Adrenal gland (tissue), 19 donors: ENCODE measurements at places on chromosomes 5 and 9. TPM values are rescaled to one million over a fixed set of nuclear protein-coding genes. Genes with fewer than 3 reads are reported as not detected.

GRCh38 chr5:93349613-93350012, 231.4 kb downstream of the NR2F1-AS1 start:
- H3K36me3 ChIP-seq, result no peaks in the 10 kb centered on the region
- H3K27me3 ChIP-seq, result peaks cover 7% of the 10 kb centered on the region
- no peak for DNase-seq
- H3K4me1 ChIP-seq, result no peaks in the 10 kb centered on the region
- H3K27ac ChIP-seq, result no peak overlapping the region
- H3K4me3 ChIP-seq, result no peak overlapping the region

- H3K4me3 ChIP-seq, result no peak overlapping the region
- peak; percentile 13 for DNase-seq
- no peaks in the 10 kb centered on the region for H3K27me3 ChIP-seq
These were observed 4.7 kb upstream of the LCN2 start for GRCh38 chr9:128144239-128145181.

GRCh38 chr5:40626801-40627200, 52.9 kb upstream of the PTGER4 start:
- no peak for DNase-seq
- H3K4me1 ChIP-seq, result no peaks in the 10 kb centered on the region
- no peak overlapping the region for H3K27ac ChIP-seq
- no peaks in the 10 kb centered on the region for H3K27me3 ChIP-seq
- no peak overlapping the region for H3K4me3 ChIP-seq

GRCh38 chr5:78162253-78162862, 132.1 kb downstream of the AP3B1 start:
- H3K27ac ChIP-seq, result no peak overlapping the region
- no peak overlapping the region for H3K4me3 ChIP-seq
- H3K4me1 ChIP-seq, result no peaks in the 10 kb centered on the region

GRCh38 chr9:125844611-125845010, 97.4 kb downstream of the PBX3 start:
- no peak for DNase-seq
- no peaks in the 10 kb centered on the region for H3K36me3 ChIP-seq
- H3K27ac ChIP-seq, result no peak overlapping the region
- no peaks in the 10 kb centered on the region for H3K27me3 ChIP-seq
- peaks cover 43% of the 10 kb centered on the region for H3K4me1 ChIP-seq

DNA sequence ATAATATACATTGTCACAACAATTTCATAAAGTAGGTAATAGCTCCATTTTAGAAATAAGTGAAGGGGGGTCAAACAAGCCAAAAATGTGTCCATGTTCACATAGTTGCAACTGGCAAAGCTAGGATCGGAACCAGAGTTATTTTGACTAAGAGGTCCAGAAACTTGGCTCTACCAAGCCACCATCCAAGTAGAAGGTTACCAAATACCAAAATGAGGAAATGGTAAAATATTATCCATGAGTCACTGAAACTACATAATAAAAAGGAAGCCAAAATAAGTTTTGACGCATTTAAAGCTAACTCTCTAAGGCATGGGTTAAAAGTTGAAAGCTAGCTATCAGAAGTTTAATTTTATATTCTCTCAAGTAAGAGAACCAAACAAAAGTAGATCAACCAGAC, 886.9 kb upstream of the DMAC1 start:
- no peaks in the 10 kb centered on the region for H3K4me1 ChIP-seq
- H3K36me3 ChIP-seq, result no peaks in the 10 kb centered on the region
- H3K27ac ChIP-seq, result no peak overlapping the region
- H3K4me3 ChIP-seq, result no peak overlapping the region

DNA sequence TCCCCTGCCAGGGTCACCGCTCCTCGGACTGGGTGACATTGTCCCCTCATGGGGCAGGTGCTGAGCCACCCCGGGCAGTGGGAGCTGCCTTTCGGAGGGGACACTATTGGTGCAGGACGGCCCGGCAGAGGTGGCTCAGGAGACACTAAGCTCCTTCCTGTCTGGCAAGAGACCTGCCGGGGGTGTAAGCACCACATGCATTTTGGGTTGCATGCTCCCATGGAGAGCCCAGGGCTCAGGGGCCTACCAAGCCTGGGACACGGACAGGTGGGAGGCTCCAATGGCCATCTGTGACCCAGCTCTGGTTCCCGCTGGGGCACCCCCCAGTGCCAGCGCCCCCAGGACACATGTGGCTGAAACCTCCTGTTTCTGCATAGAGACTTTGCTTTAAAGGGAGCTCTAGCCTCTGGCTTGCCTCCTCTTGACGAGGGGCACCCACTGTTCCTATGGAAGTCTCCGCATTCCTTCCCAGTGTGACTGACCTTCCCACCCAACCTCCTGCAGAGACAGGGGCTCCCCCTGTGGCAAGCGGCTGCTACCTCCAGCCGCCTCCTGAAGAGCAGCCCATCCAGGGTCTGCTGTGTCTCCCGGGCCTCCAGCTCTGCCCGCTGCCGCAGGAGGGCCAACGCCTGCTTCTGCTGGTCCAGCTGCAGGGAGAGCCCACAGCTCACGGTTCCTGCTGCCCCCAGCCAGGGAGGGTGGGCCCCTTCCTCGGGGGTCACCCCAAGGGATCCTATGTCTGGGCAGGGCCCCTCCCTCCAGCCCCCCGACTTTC, 28.1 kb downstream of the CCDC187 start:
- no peak for DNase-seq
- H3K4me3 ChIP-seq, result no peak overlapping the region
- no peaks in the 10 kb centered on the region for H3K4me1 ChIP-seq
- H3K36me3 ChIP-seq, result no peaks in the 10 kb centered on the region
- H3K27me3 ChIP-seq, result peaks cover 11% of the 10 kb centered on the region

DNA sequence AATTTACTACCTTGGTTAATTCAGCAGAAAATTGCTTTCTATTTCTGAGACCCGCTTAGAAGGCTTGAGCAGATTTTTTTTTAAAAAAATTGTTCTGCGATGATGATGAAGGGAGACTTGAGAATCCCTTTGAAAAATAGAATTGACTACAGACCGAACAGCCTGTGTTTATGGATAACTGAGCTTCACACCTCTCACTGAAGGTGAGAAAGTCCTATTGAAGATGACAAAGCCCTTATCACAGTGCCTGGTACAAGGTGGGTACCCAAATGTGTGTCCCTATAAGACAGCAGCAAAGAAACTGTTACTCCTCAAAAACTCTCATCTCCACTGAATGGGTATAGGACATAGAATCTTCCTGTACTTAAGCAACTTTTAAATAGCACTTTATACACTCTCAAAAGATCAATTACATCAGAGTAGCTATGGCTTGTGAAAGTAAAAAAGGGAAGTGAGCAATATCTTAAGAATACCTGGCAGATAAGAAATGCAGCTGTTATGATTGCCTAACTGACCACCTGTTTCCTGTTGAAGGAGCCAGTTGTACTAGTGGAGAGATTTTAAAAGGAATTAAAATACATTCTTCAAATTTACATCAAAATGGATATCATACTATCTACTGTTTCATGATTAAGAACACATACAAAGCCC, 419.7 kb downstream of the CHSY3 start:
- H3K4me1 ChIP-seq, result no peaks in the 10 kb centered on the region
- no peaks in the 10 kb centered on the region for H3K36me3 ChIP-seq
- H3K27me3 ChIP-seq, result no peaks in the 10 kb centered on the region
- no peak overlapping the region for H3K4me3 ChIP-seq
- DNase-seq, result no peak
- H3K27ac ChIP-seq, result no peak overlapping the region

- no peaks in the 10 kb centered on the region for H3K4me1 ChIP-seq
- H3K27ac ChIP-seq, result no peak overlapping the region
These were observed 31.4 kb downstream of the ANXA6 start for GRCh38 chr5:151126199-151126645.

DNA sequence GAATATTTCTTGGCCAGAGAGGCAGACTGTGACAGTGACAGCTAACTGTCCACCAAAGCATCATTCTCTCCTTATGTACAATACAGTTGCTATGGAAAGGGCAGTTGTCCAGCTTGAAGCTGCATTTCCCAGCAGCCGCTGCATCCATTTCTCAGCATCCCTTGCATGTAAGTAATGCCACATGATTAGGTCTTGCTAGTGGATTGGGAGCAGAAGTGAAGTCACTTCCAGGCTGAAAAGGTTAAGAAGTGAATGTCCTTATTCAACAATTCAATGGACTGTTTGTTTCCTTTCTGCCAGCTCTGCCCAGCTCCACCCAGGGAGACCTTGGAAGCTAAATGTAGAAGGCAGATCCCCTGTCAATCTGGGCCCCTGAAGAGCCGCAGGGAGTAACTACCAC, 26.1 kb upstream of the RETREG1 start:
- H3K4me3 ChIP-seq, result no peak overlapping the region
- H3K27ac ChIP-seq, result no peak overlapping the region
- no peaks in the 10 kb centered on the region for H3K4me1 ChIP-seq
- no peak for DNase-seq

GRCh38 chr9:85200726-85201404, 531.3 kb downstream of the NTRK2 start:
- H3K4me1 ChIP-seq, result no peaks in the 10 kb centered on the region
- H3K36me3 ChIP-seq, result no peaks in the 10 kb centered on the region
- no peaks in the 10 kb centered on the region for H3K27me3 ChIP-seq
- no peak for DNase-seq
- H3K27ac ChIP-seq, result no peak overlapping the region
- H3K4me3 ChIP-seq, result no peak overlapping the region

DNA sequence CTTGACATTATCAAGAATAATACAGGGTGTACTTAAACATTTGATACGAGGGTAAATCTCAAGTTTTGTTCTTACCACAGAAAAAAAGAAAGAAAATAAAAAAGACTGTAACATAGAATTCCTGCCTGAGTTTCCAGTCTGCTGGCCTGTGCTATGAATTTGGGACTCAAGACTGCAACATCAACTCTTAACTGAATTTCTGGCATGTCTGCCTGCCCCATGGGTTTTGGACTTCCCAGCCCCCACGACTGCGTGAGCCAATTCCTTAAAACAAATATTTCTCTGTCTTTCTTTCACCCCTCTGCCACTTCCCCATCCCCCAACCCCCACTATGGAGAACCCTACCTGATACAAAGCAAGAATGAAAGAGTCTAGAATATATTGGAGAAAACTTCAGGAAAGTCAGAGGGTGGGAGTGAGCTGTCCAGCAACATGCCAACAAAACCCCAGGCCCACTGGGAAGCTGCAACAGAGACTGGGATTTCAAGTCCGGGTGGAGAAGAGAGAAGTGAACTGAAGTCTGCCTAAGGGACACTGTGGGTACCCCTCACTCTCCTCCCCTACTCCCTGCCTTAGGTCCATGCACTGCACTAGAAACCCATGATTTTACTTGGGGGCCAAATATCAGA, 43.0 kb downstream of the MARCHF3 start:
- H3K27me3 ChIP-seq, result no peaks in the 10 kb centered on the region
- no peak overlapping the region for H3K27ac ChIP-seq
- no peaks in the 10 kb centered on the region for H3K4me1 ChIP-seq
- no peaks in the 10 kb centered on the region for H3K36me3 ChIP-seq

DNA sequence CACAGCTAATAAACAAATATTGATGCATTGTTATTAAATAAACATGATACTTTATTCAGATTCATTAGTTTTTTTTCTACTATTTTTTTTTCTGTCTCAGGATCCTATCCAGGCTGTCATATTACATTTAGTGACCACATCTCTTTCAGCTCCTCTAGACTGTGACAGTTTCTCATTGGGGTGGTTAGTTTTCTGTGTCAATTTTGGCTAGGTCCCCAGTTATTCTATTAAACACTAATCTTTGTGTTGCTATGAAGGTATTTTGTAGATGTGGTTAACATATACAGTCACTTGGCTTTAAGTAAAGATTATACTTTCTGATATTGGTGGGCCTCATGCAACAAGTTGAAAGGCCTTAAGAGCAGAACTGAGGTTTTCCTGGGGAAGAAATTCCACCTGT, 563.0 kb downstream of the LRRC70 start:
- no peak for DNase-seq
- H3K4me1 ChIP-seq, result no peaks in the 10 kb centered on the region

DNA sequence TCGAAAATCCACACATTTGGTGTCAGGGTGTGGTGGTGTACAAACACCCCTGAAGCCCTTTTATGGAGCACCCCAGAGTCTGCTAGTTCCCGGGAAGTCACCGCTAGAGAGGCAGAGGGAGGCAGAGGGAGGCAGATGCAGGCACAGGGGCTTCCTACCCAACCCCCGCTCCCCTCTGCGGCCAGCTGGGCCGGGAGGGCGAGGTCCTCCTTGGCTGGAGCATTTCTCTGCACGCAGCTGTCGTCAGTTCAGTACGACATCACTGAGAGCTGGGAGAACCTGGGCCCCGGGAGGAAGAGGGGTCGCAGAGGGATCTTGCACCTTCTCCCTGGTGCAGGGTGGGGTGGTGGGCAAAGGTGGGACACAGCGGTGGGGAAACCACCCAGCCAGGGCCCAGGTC, 15.8 kb upstream of the UBAC1 start:
- no peak overlapping the region for H3K4me3 ChIP-seq
- no peaks in the 10 kb centered on the region for H3K27me3 ChIP-seq
- no peak for DNase-seq
- no peak overlapping the region for H3K27ac ChIP-seq
- H3K36me3 ChIP-seq, result no peaks in the 10 kb centered on the region

DNA sequence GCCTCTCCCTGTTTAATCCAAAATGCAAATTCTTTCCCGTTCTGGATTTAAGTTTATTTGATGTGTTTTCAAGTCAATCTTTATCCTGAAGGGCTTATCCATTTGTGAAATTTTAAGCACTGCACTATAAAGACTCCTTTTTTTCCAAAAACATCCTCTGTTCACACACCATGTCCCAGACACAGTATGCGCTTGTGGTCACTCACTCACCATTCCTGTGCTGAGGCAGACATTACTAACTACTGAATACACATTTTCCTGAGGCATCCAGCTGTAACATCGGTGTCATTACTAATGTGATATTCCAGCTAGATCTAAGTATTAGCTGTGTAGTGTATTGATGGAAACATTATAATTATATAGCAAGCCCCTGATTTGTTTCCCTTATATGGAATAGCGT, 298.4 kb downstream of the KCTD16 start:
- no peak overlapping the region for H3K27ac ChIP-seq
- no peak for DNase-seq
- no peaks in the 10 kb centered on the region for H3K36me3 ChIP-seq
- no peaks in the 10 kb centered on the region for H3K4me1 ChIP-seq
- no peak overlapping the region for H3K4me3 ChIP-seq

- no peaks in the 10 kb centered on the region for H3K27me3 ChIP-seq
- H3K27ac ChIP-seq, result no peak overlapping the region
- no peaks in the 10 kb centered on the region for H3K36me3 ChIP-seq
- H3K4me3 ChIP-seq, result no peak overlapping the region
- H3K4me1 ChIP-seq, result no peaks in the 10 kb centered on the region
These were observed 63.3 kb upstream of the DAPK1 start for GRCh38 chr9:87434366-87434765.

ZFP37 gene
- total RNA-seq, result 1.7 TPM

CEL gene
- total RNA-seq, result not detected

CCNI2 gene
- 0.14 TPM for total RNA-seq

SHOC1 gene
- 3.6 TPM for total RNA-seq

P4HA2 gene
- 34.0 TPM for total RNA-seq

IRX2 gene
- total RNA-seq, result not detected

IFNA6 gene
- total RNA-seq, result not detected

RASEF gene
- 0.28 TPM for total RNA-seq

PCDHGA3 gene
- total RNA-seq, result 3.9 TPM

AP3S1 gene
- total RNA-seq, result 77.2 TPM
